Uterus (tissue), 4 donors: ENCODE measurements at places on chromosomes 7 and 10.

DNA sequence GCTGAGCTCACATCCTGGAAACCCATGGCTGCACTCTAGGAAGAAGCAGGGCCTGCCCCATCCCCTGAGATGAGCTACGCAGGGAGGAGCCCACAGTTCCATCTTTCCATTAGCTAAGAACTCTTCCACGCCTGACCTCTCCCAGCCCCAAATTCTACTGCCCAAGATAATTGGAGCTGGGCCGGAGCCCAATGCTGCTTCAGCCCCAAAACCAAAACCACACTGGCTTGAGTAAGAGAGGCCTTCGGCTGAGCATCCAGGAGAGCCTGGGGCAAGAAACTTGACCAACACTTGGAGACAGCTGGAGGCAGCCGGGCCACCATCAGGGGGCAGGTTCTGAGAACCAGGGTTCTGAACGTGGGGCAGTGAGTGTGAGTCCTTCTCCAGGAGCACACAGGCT lies 116.1 kb upstream of the ZMIZ1 start:
- peak; percentile 72 for DNase-seq

- DNase-seq: no peak
Observed at GRCh38 chr10:68284062-68285001, 47.5 kb upstream of the HNRNPH3 start.

DNA sequence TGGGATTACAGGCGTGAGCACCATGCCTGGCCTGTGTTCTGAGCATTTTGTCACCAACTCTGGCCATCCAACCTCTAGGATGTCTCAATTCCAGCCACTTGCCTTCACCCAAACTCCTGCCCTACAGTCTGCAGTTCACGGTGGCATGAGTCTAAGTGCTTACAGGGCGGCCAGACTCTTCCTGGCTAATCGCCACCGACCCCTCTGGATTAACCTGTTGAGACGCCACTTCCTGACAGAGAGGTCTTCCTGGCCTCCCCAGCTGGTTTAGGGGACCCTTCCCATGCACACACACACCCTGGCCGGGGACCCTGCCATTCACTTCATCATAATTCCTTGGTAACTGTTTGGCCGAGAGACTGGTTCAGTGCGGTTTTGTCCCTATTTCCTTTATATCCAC lies 211.5 kb upstream of the SH2B2 start:
- DNase-seq: no peak

DNA sequence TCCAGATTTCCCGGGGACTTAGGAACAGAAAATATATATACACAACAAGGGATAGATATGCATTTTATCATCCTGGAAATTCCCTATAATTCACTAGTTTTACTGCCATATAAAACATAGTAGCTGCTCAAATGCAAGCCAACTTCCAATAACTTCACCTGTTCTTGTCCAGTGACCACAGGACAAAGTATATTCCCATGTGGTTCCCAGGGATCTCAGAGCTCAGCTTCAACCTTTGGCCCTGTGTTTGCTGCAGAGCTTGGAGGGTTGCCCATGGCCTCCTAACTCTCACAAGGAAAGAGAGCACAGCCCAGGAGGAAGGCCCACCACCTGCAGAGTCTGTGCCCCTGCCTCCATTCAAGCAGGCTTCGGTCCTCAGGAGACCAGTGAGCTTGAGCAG lies 4.5 kb upstream of the DRGX start:
- no peak for DNase-seq
